ENCODE measurements at places on chromosomes 2 and 18.

DNA sequence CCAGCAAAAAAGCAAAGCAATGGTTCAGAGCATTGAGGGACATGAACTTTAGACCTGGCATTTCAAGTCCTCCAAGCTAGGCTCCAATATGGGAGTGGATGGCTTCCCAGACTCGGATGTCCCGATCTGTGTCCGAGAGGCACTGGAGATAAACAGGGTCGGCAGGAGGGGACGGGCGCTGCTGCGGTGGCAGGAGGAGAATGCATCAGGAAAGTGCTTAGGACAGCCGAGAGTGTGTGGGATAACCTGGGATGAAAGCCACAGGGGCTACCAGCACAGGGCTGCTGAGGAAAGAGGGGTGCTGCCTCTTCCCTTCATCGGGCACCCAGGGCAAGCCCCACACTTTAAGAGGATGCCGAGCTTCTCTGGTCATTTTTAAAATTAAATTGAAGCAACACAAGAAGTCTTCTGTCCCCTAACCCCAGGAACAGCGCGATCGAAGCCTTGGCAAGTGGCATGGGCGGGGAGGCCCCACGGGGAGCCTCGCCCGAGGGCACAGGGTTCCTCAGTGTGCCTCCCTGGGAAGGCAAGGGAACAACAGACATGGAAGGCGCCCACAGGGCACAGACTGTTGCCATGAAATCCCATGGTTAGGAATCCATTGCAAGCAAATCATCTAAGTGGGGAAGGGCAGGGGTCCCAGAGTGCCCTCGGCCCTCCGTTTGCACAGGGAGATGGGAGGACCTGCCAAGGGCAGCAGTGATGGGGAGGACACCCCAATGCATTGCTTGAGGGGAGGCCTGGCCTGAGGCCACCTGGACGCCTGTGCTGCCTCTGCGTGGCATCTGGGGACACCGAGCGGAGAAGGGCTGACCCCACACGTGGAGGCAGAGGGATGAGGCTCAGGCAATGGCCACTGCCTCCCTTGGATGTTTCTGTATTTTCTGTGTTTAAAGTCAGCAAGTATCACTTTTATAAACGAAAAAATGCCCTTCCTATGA, 78.5 kb upstream of the GPC1 start:
- DNase-seq, result no peak

GRCh38 chr18:31791817-31792579, 31.3 kb upstream of the SLC25A52 start:
- no peak for DNase-seq

GRCh38 chr18:57696271-57696670, 74.6 kb upstream of the NARS1 start:
- DNase-seq, result no peak

- no peak for DNase-seq
These were observed 453.4 kb downstream of the TGIF1 start for GRCh38 chr18:3903337-3903736.

GRCh38 chr18:26429535-26430226, 118.7 kb downstream of the KCTD1 start:
- DNase-seq, result peak; percentile 60

All from HCT116 (cell line).